ENCODE measurements at places on chromosomes 11 and 22.

- no peak for DNase-seq
These were observed 57.9 kb downstream of the PARVA start for GRCh38 chr11:12435264-12435663.

- DNase-seq = no peak
These were observed 16.7 kb upstream of the FAM168A start for GRCh38 chr11:73614591-73614990.

DNA sequence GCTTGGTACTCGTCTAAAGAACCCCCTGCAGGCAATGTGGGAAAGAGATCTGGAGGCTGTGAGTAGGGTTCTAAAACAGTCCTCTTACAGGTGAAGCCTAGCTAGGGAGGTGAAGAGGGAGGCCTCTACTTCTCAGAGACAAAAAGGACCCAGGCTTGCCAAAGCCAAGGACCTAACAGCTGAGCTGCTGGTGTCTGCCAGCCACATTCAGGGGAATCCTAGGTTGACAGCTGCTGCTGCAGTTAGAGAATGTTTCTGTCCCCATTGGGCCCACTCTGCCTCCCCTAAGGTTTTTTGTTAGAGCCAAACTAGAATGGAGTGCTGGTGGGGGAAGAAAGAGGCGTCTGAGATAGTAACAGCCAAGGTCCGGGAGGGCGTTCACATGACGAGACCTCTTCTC, 26.6 kb upstream of the TLCD5 start:
- no peak for DNase-seq

DNA sequence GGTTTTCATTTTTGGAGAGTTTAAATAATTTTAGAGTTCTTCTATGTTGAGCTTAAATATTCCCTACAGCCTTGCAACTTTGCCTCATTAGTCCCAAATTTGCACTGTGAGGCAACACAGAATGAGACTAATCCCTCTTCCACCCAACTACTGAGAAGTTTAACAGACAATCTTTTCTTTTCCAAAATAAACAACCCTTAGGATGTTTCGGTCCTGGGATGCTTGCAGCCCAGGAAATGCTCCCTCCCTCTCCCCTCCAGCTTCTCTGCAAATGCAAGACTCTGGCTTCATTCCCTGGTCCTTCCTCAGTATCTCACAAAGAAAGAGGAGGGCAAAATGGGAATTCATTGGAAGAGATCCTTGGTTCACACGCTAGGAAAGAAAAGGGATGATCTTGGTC, 222.5 kb downstream of the ST3GAL4 start:
- no peak for DNase-seq

DNA sequence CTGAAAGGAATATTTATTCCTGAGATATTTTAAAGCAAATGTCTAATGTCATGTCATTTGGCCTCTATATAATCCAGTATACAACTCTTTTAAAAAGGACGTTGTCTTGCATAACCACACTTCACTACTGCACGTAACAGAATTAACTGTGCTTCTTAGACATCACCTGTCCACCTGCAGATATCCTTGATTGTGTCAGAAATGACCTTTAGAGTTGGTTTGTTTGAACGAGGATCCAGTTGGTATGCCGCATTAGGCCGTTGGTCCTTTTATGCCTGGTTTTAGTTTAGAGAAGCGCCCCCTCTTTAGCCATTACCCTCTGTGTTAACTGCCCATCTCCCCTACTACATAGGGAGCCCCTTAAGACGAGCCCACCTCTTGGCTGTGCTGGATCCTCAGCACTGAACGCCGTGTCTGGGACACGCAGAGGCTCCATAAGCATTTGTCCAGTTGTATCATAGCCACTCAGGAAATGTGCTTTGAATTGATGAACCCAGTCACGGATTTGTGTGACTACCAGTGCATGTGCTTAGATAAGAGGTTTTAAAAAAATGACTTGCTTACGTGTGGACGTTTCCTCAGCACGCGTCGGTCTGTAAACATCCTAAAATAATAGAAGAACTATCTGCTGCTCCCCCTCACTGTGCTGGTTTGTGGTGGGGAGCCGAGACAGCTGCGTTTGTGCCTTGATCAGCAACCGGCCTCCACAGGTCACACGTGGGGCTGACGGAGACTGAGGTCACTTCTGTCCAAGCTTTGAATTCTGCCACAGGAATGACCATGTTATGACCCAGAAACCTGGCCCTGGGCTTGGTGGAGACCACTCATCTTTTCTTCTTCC, 4.0 kb downstream of the MICAL2 start:
- DNase-seq = no peak

GRCh38 chr11:93652679-93653078, 8.8 kb upstream of the CEP295 start:
- DNase-seq = no peak

GRCh38 chr11:132993991-132994502, 538.3 kb downstream of the OPCML start:
- DNase-seq = no peak

DNA sequence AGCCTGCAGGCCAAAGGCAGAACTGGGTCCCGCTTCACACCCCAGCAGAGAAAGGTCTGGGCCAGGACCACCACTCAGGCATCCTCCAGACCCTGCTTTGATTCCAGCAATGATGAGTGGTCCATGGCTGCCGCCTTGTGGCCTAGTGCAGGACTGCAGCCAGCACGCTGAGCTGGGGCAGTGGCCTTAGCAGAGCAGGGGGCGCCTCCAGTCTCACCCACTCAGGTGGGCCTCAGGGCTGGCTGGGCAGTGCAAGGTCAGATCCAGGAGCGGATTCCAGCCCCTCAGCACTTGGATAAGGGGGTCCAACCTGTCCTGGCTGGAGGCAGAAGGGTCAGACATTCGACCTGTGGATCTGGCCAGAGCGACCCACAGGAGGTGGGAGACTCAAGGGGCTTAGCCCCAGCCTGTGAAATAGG, 9.6 kb upstream of the PDE2A start:
- DNase-seq = peak; percentile 24

GRCh38 chr11:103958475-103959215, 77.8 kb upstream of the DDI1 start:
- DNase-seq = no peak

GRCh38 chr11:124920870-124921609, 2.0 kb downstream of the HEPN1 start:
- peak; percentile 75 for DNase-seq

GRCh38 chr11:12871241-12871640, 137.9 kb upstream of the RASSF10 start:
- no peak for DNase-seq

- DNase-seq = no peak
These were observed 6.3 kb upstream of the ZC3H12C start for GRCh38 chr11:110086892-110087309.

DNA sequence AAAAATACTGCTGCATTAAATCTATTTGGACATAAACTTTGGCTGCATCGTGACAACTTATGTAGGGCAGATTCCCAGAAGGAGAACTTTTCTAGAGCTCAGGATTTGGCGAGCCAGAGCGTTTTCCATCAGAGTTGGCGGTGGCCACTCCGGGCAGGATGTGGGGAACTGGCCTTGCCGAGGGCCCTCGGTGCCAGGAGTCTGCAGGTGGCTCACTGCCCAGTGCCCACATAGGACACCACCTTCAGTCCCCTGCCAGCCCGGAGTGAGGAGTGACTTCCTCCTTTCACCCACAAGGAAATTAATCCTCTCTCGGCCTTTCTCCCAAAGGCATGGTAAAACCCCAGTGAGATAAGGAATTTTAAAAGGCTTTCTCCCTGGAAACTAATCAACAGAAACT, 1.6 kb upstream of the LGALS2 start:
- no peak for DNase-seq

- DNase-seq = no peak
These were observed 13.7 kb downstream of the OR5B17 start for GRCh38 chr11:58345204-58345603.

- DNase-seq = no peak
These were observed 36.2 kb downstream of the LMO1 start for GRCh38 chr11:8227156-8228152.

- DNase-seq = no peak
These were observed 275.3 kb downstream of the ETS1 start for GRCh38 chr11:128311742-128312719.

DNA sequence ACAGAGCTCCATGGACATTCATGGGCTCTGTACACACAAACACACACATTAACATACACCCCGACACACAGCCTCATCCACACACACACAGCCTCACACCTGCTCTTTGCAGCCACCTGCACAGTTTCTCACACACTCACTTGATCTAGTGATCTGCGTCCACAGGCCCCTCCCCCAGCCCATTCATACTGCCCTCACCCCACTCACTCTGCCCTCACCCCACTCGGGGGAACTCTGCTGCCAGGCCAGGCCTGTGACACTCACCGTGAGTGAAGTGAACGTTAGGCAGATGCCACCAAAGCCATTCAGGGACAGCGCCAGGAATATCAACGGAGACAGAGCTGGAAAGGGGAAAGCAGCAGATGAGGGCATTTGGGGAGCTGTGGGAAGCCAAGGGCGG, 15.0 kb downstream of the SLC43A1 start:
- no peak for DNase-seq

- no peak for DNase-seq
These were observed 14.2 kb downstream of the P2RY6 start for GRCh38 chr11:73286240-73286810.

- DNase-seq = no peak
These were observed 39.0 kb downstream of the RTL6 start for GRCh38 chr22:44459041-44459440.

- no peak for DNase-seq
These were observed 40.3 kb upstream of the TTLL12 start for GRCh38 chr22:43227239-43227630.

- no peak for DNase-seq
These were observed 79.4 kb downstream of the RBFOX2 start for GRCh38 chr22:35949243-35949642.

- DNase-seq = no peak
These were observed 6.8 kb downstream of the MALAT1 start for GRCh38 chr11:65505466-65506289.

GRCh38 chr11:68651208-68651984, 32.9 kb upstream of the GAL start:
- no peak for DNase-seq

- DNase-seq = no peak
These were observed 92.5 kb upstream of the OR4B1 start for GRCh38 chr11:48123934-48124755.

GRCh38 chr11:77080643-77081210, 14.0 kb downstream of the CAPN5 start:
- no peak for DNase-seq

GRCh38 chr11:5698281-5698680, 8.7 kb downstream of the TRIM22 start:
- no peak for DNase-seq

GRCh38 chr22:49638788-49639187, 188.9 kb downstream of the BRD1 start:
- DNase-seq = no peak

- DNase-seq = no peak
These were observed 2.5 kb downstream of the CDC42EP2 start for GRCh38 chr11:65317025-65317786.

- DNase-seq = no peak
These were observed 23.1 kb upstream of the IRAG1 start for GRCh38 chr11:10716543-10717259.

- DNase-seq = no peak
These were observed 518.7 kb downstream of the NTM start for GRCh38 chr11:131889146-131889577.

DNA sequence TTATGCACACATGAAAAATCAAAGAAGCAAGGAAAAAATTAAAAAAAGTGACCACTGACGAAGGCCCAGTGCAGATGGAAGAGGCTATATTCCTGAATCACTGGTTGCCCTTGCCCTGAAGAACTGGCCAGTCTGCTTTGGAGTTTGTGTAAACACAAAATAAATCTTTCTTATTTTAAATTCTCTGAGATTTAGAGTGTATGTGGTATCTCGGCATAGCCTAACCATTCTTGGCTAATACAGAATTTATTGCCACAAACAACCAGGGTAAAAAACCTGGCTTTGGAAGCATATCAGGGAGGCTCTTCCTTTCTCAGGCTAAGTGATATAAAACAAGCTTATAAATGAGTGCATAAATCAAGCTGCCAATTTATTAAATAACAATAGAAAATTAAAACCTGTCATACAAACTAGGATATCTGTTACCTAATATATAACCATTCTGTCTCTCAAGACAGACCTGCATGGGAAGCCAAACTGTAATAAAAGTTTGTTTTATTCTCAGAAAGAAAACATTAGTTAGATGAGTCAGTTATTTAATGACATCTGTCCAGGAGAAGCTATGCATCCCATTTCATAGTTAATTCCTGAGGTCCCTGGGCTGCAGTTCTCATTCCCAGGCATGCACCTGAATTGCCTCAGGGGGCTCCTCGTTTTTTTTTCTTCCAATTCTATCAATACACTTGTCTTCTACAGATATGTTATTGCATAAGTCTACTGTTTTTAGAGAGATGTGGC, 6.1 kb upstream of the TMEM135 start:
- no peak for DNase-seq

DNA sequence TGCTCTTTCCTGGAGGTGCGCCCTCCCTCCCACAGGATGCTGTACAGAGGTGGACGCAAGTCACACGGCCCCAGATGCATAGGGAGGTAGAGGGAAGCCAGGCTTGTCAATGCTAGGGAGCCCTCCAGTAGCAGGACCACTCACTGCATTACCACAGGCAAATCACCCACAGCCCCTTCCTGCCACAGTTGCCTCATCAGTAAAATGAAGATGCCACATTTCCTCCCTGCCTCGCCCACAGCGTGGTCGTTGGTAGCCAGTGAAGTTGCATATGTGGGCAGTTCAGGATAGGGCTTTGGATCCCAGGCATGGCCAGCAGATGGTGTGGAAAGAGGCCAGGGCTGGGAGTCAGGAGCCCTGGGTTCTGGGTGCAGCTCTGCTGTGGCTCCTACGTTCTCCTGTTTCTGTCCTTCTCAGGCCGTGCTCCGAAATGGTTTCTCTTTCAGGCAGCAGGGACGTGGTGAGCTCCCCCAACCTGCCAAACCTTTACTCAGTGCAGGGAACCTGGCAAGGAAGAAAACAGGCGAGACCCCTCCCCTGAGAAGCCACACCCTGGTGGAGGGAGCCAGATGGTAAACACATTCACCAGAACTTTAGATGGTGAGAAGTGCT, 22.6 kb downstream of the DAGLA start:
- no peak for DNase-seq

DNA sequence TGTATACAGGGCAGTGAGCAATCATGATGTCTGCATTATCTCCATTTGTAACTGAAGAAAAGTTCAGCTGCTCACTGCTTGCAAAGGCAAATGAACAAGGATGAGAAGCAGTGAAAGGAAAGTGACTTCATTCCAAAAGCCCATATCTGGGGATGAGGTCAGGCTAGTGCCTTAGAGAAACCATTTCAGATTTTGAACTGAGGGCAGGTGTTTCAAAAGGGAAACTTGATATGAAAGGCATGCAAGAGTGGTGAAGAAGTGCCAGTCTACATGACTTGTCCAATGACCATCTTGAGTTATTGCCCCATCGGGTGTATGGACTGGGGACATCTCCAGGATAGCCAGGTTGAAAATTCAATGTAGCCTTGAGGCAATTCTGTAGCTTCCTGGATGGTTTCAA, 7.3 kb upstream of the APOL4 start:
- DNase-seq = no peak

GRCh38 chr22:46946383-46946962, 184.0 kb downstream of the TBC1D22A start:
- DNase-seq = no peak
